Astrocyte (in vitro differentiated cells and primary cell): ENCODE measurements at places on chromosomes 5 and 9.

DNA sequence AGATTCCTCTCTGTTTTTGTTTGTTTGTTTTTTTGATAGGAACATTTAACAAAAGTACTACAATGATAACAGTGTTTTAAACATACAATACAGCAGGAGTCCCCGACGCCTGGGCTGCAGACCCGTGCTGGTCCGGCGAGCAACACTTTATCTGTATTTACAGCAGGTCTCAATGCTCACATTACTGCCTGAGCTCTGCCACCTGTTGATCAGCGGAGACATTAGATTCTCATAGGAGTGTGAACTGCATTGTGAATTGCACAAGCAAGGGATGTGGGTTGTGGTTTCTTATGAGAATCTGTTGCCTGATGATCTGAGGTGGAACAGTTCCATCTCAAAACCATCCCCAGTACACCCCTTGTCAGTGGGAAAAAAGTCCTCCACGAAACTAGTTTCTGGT is 1068.5 kb upstream of the CDH10 start:
- no peak for DNase-seq

DNA sequence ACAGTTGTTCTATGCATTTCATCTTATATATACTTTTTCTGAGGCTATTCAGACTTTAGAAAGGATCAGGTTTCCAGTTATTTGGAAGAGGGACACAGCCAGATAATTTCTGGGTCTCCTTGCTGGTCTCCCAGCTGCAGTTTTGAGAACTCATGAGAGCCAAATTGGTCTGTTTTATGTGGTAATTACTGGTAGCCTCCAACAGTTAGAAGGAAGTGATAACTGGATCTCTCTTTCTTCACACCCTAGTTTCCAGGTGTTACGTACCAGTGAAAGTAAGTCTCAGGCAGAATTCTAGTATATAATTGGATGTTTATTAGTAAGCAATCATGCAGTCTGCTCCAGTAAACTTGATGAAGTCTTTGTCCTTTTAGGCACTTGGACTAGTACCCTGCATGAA is 63.2 kb upstream of the RPS23 start:
- DNase-seq, result no peak

- DNase-seq, result peak; percentile 12
Observed at GRCh38 chr5:148542812-148543211, 111.5 kb downstream of the HTR4 start.

- no peak for DNase-seq
Observed at GRCh38 chr9:119365291-119366027, 3.8 kb downstream of the BRINP1 start.

- DNase-seq, result no peak
Observed at GRCh38 chr9:91734371-91734981, 215.6 kb downstream of the ROR2 start.

DNA sequence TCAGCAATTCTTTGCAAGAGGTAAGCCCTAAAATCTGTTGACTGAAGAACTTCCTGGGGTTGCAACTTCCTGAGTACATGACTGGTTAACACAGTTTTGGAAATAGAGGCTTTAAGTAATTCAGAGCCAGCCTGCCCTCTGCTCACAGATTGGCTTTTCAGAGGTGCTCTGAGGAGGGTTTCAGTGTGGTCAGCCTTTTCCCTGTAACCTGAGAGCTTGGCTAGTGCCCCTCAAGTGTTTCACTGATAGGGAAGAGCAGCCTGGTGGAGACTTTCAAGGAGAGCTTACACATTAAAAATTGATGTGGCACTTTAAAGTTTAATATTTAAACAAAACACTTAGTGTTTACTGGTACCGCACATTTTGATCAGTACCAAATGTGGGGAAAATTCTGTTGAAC is 56.7 kb upstream of the FOXB2 start:
- DNase-seq, result no peak

DNA sequence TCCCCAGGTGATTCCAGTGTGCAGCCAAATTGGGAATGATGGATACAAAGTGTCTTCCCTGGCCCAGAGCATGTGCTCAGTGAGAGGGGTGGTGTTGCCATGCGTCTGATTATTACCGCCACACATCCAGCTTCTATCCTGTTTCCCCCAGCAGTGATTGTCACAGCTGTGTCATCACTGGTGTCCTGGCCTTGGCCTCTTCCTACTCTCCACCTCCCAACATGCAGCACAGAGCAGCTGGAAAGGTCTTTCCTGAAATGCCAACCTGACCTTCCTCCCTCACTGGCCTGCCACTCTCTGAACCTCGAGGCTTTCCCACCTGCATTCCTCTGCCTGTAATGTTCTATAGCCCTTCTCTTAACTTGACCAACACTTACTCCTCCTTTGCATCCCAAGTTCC is 60.0 kb downstream of the TMOD1 start:
- no peak for DNase-seq

DNA sequence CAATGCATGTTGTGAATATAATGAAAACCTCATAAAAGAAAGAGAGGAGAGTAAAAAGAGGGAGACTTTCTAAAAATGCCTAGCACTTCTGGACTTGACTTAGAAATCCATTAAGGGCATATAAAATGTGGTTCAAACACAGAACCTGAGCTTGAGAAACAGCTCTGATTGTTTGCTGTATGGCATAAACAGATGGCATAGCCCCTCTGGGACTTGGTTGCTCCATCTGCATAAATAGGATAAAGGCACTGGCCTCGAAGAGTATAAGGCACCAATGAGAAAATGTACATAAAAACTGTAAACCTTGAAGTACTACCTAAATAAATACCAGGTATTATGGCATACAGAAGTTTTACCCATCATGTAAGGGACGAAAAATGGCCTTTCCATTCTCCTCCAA is 23.8 kb downstream of the MRPS27 start:
- no peak for DNase-seq

- no peak for DNase-seq
Observed at GRCh38 chr5:6464441-6464840, 15.8 kb downstream of the UBE2QL1 start.

GRCh38 chr9:96158909-96159575 is 142.9 kb downstream of the HSD17B3 start:
- DNase-seq, result peak; percentile 70
